ENCODE measurements at places on chromosomes 7 and 10.

DNA sequence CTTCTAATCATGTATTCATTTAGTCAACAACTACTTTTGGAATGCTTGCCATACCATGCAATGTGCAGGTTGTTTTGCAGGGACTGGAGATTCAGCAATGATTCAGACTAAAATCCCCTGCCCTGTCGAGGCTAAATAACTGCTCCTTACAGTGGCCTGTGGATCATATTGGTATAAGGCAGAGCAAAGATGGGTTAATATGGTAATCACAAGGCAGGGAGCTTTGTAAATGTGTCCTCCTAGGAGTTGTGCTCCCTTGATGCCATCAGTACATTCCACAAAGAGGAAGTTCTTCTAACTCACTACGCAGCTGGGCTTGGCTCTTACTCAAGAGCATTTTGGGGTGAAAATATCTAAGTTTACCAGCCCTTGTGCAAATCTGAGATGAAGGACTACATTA, 614 bp upstream of the IFIT2 start:
- DNase-seq: no peak

DNA sequence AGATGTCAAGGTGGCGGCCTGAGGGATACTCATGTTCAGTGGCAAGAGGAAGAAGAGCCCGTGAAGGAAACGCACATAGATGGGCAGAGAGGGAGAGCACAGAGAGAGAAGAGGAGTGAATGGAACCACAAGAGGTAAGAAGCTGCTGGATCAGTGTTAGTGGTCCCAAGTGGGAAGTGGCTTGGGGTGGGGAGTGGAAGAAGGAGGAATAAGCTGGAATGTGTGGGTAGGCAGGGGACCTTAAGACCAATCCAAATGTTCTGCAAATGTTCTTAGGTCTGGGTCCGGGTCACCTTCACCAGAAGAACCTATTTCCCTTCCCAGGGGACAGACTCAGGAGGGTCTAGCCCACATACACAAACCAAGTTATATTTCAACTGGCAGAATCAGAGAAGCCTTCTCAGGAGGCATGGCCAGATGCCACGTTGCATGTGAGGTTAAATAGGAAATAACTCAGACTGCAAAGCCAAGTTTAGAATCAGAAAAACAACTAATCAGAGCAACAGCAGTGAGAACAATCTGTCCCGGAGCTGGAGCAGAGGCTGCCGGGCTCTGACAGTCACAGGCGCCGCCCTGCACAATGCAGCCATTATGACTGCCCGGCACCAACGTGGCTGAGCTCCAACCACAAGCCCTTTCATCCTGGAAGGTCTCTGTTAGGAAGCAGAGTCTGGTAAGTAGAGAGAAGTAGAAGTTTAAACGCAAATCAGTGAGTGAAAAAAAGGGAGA, 78.6 kb upstream of the ARMC3 start:
- DNase-seq: no peak

GRCh38 chr10:14385596-14386593, 55.2 kb upstream of the FRMD4A start:
- no peak for DNase-seq

- DNase-seq: no peak
These were observed 11.3 kb downstream of the NFKB2 start for GRCh38 chr10:102406815-102407214.

DNA sequence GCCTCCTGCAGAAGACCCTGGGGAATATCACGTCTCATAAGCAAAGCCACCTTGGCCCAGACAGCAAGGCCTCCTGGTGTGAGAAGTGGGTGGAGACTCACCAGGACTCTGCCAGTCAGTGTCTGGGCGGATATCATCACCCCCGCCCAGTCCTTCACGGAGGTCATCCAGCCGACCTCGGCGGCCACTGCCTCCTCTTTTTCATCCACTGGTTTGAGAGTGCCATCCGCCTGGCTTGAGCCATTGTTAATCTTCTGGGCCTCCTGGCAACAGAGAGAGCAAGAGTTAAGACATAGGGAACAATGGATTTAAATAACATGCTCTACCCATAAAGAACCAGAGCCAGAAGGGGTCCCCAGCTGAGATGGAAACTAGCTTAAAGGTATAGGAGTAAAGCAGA, 233.8 kb downstream of the KCNMA1 start:
- no peak for DNase-seq

- DNase-seq: no peak
These were observed 22.1 kb upstream of the NPVF start for GRCh38 chr7:25250386-25250785.

GRCh38 chr7:1931256-1931950, 261.3 kb downstream of the ELFN1 start:
- DNase-seq: no peak

DNA sequence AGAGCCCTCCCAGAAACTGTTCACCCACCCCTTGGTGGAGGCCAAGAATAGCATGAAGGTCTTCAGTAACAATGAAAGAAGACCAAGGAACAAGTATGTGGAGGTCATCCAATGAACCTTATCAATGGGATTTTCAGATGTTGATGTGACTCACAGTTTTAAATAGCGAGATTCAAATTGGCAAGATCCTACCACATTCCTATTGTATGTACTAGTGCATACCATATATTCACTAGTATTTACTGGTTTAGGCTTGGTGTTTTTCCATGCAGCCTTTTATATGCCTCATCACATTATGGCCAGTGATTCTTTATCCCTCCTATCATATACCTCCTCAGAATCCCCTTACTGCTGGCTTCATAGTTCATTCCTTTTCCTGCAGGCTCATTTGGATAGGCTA, 54.4 kb downstream of the ITGB8 start:
- no peak for DNase-seq

GRCh38 chr7:119090851-119091250, 866.3 kb downstream of the ANKRD7 start:
- no peak for DNase-seq

GRCh38 chr10:49408519-49409306, 12.8 kb upstream of the DRGX start:
- DNase-seq: no peak

DNA sequence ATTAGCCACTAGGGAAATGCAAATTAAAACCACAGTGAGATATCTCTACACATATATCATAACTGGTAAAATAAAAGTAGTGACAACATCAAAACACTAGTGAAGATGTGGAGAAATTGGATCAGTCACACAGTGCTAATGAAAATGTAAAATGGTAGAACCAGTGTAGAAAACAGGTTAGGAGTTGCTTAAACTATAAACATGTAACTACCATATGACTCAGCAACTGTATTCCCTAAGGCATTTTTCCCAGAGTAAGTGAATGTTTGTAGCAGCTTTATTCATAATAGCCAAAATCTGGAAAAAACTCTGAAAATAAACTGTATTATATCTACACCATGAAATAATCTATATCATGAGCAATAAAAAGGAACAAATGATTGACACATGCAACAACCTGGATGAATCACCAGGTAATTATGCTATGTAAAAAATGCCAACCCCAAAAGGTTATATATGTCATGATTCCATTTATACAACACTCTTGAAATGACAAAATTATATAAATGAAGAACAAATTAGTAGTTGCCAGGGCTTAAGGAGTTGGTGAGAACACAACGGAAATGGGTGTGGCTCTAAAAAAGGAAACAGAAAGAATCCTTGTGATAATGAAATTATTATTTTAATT, 22.8 kb downstream of the SLC25A40 start:
- no peak for DNase-seq

DNA sequence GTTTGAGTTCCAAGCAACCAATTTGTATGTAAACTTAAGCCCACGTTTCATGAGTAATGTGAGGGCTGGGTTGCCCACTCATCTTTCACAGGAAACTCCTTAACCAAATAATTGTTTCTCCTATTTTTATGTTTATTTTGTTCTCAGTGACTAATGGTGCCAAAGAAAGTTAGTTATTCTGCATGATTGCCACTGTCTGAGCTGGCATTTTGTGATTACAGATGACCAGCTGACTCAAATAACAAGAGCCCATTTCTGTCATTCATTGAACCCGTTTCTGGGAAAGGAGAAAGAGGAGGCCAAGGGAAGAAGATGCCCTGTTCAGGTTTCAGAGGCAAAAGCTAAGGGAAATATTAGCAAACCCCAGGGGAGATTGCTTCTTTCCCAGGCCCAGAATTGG, 186.9 kb upstream of the MYO3A start:
- DNase-seq: no peak

DNA sequence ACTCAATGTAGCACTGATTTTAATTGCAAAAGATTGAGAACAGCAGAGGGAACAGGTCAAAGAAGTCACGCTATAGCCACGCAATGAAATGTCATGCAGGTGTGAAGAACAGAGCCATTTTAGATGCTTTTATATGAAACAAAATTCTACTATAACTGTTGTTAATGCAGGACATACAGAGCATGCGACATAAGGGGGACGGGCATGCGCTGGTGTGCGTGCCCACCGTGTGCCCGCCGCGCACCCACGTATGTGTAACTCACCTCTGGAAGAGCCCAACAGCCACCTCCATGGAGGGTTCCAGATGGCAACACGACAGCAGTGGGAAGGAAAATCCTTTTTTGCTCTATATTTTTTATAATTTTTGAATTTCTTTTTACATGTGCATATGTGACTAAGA, 410.0 kb upstream of the RNF32 start:
- DNase-seq: no peak

GRCh38 chr10:86391986-86392722, 25.6 kb upstream of the GRID1 start:
- DNase-seq: no peak

GRCh38 chr7:70621954-70622600, 509.9 kb upstream of the GALNT17 start:
- no peak for DNase-seq

DNA sequence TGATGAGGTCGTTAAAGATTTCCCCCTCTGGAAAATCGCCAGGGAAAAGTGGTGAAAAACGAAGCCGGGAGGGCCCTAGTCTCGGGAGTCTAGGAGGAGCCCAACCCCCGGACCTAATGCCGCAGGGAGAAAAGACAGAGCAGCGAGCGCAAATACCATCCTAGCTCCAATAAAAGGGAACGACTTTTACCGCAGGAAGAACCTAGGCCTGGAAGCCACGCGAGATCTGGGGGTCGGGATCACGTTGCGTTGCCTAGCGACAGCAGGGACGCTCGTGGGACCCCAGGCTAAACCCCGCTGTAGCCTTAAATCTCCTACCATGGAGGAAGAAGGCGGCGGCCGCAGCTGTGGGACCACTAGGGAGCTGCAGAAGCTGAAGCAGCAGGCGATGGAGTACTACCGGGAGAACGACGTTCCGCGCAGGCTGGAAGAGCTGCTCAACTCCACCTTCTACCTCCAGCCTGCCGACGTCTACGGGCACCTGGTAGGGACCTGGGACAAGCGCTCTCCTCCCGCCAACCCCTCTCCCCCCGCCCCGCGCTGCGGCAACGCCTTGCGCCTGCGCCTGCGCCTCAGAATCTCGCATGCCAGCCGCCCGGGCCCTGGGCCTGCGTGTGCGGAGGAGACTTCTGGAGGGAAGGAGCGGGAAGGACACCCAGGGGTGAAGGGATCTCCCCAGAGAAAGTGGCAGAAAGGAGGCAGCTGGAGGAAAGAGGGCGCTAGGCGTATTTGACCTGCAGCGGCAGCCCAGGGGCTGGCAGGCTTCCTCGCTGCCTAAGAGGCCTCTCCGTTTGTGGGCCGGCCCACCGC, at the start of gene ENO4:
TSS of gene ENO4 (plus strand) at position 252 of the 810 bp plus-strand sequence. CDS start at position 320, 68 bp downstream.
- DNase-seq: peak; percentile 95

DNA sequence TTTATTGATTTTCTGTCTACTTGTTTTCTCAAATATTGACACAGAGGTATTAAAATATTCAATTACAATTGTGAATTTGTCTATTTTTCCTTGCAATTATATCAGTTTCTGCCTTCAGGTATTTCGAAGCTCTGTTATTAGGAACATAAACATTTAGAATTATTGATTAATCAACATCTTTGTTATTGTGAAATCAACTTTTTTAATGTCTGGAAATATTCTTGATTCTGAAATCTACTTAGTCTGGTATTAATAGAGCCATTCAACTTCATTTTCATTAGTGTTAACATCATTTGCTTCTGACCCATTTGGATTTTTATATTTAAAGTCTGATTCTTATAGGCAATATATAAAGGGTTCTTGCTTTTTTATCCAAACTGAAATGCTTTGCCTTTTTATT, 69.8 kb upstream of the CALN1 start:
- no peak for DNase-seq

- DNase-seq: no peak
These were observed 483.9 kb downstream of the SH2D4B start for GRCh38 chr10:81021428-81022129.

DNA sequence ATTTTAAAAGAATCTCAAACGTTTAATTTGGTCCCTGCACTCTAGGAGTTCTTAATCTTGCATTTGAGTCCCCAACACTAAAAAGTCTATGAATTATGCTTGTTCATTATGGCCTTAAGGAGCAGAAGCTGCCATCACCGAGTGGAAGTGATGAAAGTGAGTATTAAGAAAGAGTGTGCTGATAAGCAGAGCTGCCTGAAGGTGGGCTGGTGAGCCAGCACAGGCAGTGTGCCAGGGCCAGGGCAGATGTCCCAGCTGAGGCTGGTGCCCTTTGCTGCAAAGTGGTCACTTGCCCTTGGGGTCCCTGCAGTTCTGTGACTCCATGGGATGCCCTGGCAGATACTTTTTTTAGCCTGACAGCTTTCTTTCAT, 72.9 kb upstream of the LOXL4 start:
- DNase-seq: no peak

- no peak for DNase-seq
These were observed 261.0 kb upstream of the KLF6 start for GRCh38 chr10:4046030-4046429.

GRCh38 chr7:101303102-101303701, 18.4 kb downstream of the IFT22 start:
- no peak for DNase-seq

DNA sequence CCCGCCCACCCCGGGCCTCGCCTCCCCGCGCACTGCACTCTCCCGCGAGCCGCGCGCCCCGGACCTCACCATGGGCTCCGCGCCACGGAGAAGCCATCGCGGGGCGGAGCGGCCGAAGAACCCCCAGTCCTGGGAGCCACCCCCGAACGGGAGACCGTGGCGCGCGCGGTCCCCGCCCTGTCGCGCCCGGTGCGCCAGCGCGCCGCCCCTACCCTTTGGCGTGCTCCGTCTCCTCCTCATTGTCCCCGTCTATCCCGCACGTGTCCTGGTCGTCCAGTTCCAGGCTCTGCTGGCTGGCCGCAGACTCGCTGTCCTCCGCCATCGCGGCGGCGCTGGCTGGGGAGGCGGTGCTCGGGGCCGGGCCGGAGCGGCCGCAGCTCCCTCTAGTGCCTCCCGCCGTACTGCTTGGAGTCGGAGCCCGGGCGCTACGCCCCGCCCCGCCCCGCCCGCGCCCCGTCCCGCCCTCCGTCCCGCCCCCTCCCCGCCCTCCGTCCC, at the start of gene NMT2:
TSS of gene NMT2 (minus strand) at position 403 of the 495 bp plus-strand sequence. CDS start at position 322, 81 bp downstream.
- DNase-seq: peak; percentile 28

GRCh38 chr7:26309089-26309488, 17.4 kb downstream of the SNX10 start:
- DNase-seq: no peak

Measured in NCI-H510A treated with DMSO at 0.1 percent for 48 hours (cell line).